Activated CD4-positive, alpha-beta T cell treated with anti-CD3 and anti-CD28 coated beads for 1 hour (primary cell): ENCODE measurements at places on chromosomes 4 and X.

DNA sequence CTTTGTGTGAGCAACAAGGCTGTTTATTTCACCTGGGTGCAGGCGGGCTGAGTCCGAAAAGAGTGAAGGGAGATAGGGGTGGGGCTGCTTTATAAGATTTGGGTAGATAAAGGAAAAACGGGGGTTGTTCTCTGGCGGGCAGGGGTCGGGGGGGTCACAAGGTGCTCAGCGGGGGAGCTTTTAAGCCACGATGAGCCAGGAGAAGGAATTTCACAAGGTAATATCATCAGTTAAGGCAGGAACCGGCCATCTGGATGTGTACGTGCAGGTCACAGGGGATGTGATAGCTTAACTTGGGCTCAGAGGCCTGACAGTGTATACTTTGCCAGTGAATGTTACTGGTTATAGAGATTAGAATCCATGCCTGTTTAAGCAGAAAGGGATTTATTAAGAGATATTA lies 19.7 kb upstream of the SPCS3 start:
- DNase-seq, result no peak

DNA sequence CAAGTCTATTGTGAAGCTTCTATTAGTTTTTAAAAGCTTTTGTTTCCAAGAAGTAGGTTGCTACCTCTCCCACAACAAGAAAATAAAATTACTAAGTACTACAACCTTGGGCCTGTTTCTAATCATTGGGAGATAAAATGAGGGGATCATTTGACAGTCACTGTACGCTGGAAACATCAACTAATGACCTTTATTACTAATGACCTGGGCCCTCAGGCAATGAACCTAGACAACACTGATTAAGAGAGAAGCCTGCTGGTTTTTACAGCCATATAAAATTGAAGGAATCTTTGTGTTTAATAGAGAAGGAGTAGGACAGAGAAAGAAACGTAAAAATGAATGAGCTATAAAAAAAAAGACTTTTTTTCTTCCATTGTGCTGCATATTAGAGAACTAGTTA lies 1000.9 kb downstream of the STPG2 start:
- DNase-seq, result no peak

DNA sequence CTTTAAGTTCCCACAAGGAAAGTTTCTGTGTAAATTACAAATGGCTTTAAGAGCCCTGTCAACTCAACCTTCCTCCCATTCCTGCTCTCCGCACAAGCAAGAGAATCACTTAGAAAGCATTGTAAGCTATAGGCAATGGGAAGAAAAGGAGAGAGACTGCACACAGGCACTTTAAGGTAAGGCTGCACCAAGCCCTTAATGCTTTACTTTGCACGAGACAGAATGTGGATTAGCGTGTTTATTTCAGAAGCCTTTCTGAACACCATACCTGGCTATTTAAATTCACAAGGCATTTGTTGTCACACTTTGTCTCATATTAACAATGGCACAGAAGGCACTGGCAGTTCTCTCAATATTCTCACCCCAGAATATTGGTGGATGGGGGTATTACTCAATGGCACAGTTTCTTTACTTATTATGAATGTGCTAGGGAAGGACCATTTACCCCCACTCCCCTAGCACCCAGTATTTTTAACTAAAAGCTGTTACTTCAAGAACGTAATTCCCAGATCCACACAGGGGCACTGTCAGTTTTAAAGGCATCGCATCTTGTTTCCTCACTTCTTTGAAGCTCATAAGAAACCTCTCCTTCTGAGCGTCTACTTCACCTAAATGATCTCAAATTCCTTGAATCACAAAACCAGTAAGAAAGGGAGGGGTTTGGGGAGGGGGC lies 150.0 kb downstream of the MAML3 start:
- DNase-seq, result no peak

- DNase-seq, result no peak
Measured at GRCh38 chrX:110119480-110119879, 116.6 kb downstream of the TMEM164 start.

GRCh38 chr4:7328913-7329638 lies 105.7 kb downstream of the PSAPL1 start:
- no peak for DNase-seq

DNA sequence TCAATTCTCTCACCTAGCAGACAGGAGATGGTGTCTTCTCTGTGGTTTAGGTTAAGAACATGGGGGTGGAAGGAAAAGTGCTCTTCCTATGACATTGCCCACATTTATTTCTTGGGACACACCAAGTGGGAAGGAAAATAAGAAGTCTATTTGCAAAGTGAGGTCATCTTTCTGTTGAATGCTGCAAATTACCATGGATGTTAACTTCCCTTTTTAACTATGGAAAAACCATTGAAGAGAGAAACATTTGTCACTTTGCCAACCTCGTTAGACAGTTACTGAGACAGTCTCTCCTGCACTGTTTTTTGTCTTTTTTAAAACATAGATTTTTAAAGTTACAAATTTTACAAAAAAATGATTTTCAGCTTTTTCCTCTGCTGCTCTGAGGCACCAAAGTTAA lies 72.8 kb upstream of the BEND4 start:
- no peak for DNase-seq

DNA sequence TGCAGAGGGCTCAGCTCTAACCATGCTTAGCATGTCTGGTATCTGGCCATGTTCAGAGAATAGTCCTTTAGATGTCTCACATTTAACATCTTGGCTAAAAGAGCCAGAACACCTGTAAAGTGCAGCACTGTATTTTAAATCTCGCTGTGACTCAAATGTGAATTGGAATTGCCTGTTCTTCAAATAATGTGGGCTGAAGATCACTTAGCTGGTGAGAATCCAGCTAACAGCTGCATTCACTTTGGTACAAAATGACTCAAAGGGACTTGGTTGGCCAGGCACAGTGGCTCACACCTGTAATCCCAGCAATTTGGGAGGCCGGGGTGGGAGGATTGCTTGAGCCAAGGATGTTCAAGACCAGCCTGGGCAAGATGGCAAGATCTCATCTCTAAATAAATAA lies 63.5 kb upstream of the PLAC8 start:
- no peak for DNase-seq

GRCh38 chrX:16946361-16946964 lies at the start of gene REPS2:
Gene REPS2 (plus strand): TSS chrX:16946658. CDS start chrX:16946862, 204 bp downstream.
- peak; percentile 67 for DNase-seq

DNA sequence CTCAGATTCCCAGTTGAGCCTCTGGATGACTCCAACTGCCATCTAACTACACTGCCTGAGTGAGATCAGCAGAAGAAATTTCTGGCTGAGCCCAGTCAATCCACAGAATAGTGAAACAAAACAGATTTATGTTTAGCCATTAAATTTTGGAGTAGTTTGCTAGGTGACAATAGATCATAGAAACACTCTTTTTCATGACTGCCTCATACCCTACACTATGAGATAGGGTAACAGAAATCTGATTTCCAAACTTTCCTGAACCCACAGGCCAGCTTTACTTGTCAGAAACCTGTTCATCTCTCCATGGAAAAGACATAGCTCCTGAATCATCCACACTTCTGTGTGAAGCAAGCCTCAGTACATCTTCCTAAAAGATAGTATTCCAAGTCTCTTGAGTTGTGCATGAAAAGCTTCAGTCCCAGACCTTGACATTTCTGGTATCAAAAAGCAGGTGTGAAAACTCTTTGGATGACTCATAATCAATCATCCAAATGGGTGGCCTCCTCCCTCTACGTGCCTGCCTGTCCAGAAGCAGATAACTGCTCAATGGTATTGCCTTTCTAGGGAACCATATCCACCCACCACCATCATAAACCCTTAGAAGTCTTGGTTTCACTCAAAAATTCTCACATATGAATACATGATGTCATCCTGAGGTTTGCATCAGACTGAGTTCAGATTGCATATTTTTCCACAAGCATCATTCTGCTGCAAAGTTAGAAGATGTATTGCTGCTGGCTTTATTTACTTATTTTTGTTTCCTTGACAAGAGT lies 47.5 kb upstream of the RAP2C start:
- no peak for DNase-seq

DNA sequence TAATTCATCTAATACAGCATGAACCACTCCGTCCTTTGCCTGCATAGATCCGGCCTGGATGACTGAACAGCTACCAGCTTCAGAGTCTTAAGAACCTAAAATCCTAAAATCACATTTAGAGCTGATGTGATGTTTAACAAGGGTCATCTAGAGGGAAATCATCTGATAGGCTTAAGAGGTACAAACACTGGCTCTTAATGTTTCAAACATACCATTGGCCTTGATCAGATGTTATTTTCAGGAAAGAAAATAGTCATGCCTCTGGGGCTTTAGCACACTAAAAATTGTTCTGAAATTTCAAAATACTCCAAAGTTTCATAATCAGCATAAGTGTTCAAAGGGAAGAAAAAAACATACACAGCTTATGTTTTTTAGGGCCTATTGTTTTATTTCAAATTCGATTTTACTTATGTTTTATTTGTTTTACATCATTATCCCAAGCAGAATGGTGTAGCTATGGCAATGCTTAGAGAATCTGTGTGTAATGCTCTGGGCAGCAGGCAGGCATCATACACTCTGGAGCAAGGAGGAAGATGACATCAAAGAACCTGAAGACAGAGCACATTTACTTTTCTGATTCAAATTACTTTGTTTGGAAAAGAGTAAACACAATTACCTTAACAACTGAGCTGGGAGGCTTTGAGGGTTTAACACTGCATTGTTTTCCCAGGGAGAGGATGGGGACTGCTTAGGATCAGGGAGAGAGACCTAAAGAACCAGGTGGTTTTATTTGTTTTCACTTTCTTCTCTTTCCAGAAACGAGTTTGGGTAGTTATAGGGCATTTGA lies 25.3 kb upstream of the LEF1 start:
- DNase-seq, result no peak

DNA sequence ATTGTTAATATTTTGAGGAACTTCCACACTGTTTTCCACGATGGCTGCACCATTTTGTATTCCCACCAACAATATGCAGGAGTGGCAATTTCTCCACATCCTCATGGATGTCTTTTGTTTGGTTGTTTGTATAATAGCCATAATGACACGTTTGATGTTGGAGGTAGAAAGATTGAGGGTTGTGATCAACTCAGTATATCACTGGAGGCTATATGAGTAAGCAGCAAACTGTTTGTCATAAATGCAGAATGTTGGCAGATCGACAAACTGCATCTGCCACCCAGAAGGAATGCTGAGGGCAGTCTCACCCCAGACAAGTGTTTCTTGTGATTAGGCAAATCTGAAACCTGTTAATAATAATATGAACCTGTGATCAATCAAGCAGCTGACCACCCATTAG lies 243.9 kb upstream of the WDFY3 start:
- DNase-seq, result no peak

DNA sequence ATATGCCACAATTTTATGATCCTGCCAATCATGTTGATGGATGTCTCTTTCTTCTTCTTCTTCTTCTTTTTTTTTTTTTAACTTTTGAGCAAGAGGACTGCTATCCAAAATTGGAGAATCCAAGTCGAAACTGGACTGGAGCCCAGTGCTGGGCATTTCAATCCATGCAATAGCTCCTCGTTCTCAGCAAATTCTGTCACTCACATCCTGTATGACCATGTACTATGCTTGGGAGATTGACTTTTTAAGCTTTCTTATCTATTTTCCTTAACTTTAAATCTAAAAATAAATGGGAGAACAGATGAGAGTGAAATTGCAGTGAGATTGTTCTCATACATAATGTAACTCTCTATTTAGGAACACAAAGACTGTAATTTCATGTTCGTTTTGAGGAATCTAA lies 123.0 kb upstream of the PUDP start:
- DNase-seq, result no peak

GRCh38 chr4:88268913-88269312 lies 15.4 kb downstream of the PPM1K start:
- DNase-seq, result no peak

GRCh38 chr4:146981651-146982050 lies 36.0 kb upstream of the TTC29 start:
- no peak for DNase-seq

GRCh38 chr4:7596918-7597606 lies 162.3 kb upstream of the PSAPL1 start:
- DNase-seq, result no peak

- no peak for DNase-seq
Measured at GRCh38 chr4:10703156-10703555, 18.6 kb upstream of the CLNK start.

DNA sequence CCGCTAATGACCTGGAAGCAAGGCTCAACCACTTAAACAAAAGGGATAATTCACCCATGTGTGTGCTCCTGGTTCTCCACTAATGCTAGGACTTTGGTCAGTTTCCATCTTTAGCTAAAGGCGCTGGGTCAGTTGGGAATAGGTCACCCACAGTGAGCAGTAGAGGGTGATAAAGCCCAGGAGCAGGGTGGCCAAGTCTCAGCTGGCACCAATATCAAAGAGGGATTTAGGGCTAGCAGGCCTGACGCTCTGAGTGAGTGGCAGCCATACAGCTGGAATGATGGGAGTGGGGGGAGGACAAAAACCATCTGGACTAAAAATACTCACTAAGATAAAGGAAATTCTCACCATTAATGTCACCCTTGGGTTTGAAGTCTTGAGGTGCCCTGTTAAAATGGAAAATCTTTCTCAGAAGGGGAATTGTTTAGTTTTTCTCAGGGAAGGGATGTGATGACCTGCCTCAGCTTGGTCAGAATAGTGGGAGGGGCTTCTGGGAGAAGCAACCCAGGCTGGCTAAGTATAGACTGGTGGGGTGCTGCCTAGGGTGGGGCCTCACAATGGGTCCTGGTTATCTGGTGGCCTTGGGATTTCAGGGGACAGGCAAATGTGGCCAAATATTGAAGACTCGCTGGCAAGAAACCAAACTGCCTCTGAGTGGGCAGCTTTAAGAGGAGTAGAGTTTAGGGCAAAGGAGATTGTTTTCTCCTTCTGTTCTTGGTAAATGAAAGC lies 47.1 kb downstream of the TSC22D3 start:
- DNase-seq, result no peak

- no peak for DNase-seq
Measured at GRCh38 chrX:87338510-87338909, 179.1 kb upstream of the KLHL4 start.

GRCh38 chr4:182716192-182716591 lies 201.0 kb downstream of the DCTD start:
- no peak for DNase-seq

GRCh38 chr4:153227469-153228075 lies 23.3 kb downstream of the TRIM2 start:
- DNase-seq, result no peak

- DNase-seq, result peak; percentile 79
Measured at GRCh38 chrX:48897625-48898306, at the start of the genes PQBP1 and TIMM17B. Gene PQBP1 (plus strand): TSS chrX:48897930. CDS start chrX:48898510, 580 bp downstream. Gene TIMM17B (minus strand): TSS chrX:48897768. CDS start chrX:48897749, 19 bp downstream.

DNA sequence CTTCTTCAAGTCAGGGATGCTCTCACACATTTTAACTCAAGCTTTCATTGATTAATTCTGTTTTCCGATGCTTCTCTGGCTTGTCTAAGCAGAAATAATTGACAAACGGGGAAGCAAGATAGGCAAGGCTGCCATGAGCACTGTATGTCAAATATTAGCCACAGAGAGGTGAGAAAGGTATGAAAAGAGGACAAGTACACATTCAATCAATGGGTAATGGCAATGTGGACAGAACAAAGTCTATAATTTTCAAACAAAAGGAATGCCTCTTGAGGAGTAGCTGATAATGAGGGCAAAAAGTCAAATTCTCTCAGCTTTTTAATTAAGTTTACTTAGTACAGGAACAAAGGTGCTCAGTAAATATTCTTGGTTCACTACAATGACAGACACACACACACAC lies 19.6 kb downstream of the COX7B2 start:
- no peak for DNase-seq
